MM.1S (cell line): ENCODE measurements at places on chromosomes 6 and 20.

DNA sequence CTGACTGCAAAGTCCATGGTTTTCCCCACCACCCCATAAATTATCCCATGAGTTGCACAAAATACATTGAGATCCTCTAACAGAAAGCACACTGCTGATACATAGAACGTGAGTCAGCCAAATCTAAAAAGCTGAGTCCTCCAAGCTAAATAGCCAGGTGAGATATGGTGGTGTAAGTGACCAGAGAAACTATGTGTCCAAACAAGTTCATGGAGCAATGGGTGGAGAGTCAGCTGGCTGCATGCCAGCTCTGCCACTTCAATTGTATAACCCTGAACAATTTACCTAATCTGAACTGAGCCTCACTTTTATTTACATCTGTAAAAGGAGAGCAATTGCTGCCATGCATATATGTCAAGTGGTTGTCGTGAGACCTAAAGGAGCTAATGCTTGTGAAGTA, 9.7 kb downstream of the SNAP25 start:
- DNase-seq, result no peak

- DNase-seq, result no peak
Observed at GRCh38 chr6:125868252-125868651, 77.5 kb downstream of the NCOA7 start.

GRCh38 chr6:44072452-44072958, 54.7 kb downstream of the MRPL14 start:
- no peak for DNase-seq

GRCh38 chr6:340991-341827, 48.9 kb downstream of the DUSP22 start:
- no peak for DNase-seq

- no peak for DNase-seq
Observed at GRCh38 chr6:11206576-11206975, 25.9 kb downstream of the NEDD9 start.

- no peak for DNase-seq
Observed at GRCh38 chr6:12962529-12962928, 246.0 kb downstream of the PHACTR1 start.

- no peak for DNase-seq
Observed at GRCh38 chr20:10065154-10065833, 30.5 kb downstream of the ANKEF1 start.

GRCh38 chr6:161417717-161418462, 144.0 kb upstream of the AGPAT4 start:
- no peak for DNase-seq

DNA sequence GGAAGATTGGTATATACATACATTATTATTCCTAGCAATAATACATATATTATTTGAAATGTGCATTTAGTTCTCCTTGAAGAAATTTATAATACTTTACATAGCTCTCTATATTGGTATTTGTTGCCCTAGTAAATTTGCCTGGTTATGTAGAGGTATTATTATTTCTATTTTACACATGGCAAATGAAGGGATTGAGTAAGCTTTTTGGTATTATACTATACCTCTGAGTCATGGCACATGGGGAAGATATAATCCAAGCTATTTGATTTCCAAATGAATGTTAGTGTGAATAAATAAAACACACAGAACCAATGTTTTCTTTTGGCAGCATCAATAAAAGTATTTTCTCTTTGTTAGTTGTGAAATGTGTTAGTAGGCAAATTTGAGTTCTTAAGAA, 409.6 kb upstream of the SLC35B3 start:
- DNase-seq, result no peak

DNA sequence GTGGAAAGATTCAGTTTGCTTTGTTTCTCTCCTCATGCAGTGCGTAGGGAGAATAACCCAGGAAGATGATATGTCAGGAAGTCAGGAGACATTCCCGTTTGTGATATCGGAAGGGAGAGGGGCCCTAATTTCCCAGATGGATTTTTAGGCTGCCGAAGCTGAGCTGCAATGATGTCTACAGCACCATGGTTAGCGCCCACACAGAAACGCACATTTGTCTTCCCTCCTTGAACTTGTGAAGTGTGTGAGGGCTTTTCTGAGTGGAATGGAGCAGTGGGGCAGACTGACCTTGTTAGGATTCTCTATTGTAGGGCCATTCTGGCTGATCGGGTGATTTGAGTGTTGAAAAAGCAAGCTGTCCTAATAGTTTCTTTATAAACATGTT, 191.3 kb upstream of the ARG1 start:
- DNase-seq, result no peak

GRCh38 chr6:436308-437036, 44.9 kb downstream of the IRF4 start:
- DNase-seq, result no peak

DNA sequence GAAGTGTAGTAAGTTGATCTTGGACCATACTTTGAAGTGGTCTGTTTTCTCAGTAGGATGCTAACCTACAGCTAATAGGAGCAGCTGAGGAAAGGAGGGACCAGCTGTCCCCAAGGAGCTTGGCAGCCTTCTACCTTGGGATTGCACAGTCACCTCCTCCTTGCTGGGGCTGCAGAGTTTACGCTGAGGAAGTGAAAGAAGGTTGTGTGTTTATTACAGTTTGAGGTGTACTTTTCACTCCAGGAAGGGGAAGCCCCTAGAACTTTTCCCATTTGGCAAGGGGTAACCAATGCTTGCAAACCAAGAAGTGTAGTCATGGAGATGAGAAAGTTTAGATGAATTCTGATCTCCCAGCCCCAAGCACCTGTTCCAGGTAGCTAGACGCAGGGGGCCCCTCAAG, 58.8 kb downstream of the BMP6 start:
- no peak for DNase-seq

DNA sequence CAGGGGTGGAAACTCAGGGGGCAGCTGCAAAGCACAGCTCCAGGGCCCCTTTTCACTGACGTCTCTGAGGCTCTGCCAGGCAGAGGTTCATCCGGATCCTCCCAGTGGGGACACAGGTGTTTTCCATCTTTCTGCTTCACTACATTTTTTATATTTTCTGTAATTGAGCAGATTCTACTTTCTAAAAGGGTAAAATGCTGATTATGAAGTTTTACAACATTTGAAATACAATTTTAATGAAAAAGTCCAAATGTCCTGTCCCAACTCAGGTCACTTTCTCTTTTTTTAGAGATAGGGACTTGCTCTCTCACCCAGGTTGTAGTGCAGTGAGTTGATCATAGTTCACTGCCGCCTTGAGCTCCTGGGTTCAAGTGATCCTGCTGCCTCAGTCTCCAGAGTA, 41.9 kb downstream of the HLA-A start:
- no peak for DNase-seq

DNA sequence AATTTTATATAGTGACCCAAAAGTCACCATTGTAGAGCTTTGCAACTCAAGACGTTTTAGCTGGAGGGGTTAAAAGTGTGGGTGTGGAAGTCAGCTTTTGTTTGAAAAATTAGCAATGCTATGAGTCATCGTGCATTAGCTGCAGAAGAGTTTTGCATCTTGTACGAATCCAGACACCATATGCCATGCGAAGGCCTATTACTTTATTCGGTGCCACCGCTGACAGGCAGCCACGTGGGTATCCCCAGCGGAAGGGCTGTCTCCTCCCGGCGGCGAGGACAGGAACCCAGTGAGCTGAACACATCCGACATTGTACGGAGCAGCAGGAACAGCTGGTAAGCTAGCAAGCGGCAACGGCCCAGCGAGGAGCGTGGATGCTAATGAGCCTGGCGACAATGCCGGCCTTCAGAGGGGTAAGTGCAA, 84.4 kb downstream of the INSM1 start:
- no peak for DNase-seq

- DNase-seq, result peak; percentile 40
Observed at GRCh38 chr6:135537741-135538301, 40.3 kb upstream of the AHI1 start.

- no peak for DNase-seq
Observed at GRCh38 chr6:9628819-9629218, 786.1 kb downstream of the TFAP2A start.

- DNase-seq, result no peak
Observed at GRCh38 chr20:62899633-62900051, 26.7 kb downstream of the DIDO1 start.

DNA sequence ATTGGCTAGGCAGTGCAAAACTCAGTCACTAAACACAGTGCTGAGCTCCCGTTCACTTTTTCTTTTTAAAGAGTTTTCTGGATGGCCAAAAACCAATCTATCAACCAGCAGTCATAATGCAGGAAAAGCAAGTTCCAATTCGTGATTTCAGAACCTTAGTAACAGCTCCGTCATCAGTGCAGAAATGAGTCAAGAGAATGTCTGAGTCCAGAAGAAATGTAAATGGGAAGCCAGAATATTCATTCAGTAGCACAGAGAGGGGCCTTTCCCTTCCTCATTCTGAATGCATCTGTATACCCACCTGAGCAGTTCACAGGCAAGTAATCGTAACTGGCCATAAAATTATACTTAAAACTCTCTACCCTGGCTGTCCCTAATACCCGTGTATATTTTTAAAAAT, 20.4 kb downstream of the HUS1B start:
- DNase-seq, result no peak

DNA sequence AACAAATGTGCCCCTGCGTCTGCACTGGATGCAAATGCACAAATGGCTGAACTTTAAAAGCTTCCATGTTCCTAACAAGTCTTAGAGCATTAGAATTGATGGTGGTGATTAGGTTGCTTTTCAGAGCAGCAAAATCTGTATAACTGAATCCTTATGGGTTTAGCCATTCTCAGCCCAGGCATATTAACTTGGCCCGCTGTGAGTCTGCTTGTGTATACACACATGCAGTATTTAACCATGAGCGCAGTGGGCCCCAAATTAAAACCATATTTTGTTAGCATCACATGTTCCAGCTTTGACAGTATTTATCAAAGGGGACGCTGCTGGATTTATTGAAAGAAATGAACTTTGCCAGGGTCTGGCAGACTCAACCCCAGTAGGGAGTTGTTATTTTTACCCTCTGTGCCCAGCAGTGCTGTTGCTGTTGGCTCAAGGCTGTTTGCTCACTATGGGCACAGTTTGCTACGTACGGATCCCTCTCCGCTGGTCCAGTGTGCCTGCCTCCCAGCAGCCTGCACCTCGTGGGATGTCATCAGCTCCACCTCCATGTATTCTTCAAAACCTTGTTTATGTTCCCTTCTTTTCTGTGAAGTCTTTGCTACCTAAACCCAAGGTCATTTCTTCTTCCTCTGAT, 144.7 kb downstream of the QRSL1 start:
- DNase-seq, result no peak

DNA sequence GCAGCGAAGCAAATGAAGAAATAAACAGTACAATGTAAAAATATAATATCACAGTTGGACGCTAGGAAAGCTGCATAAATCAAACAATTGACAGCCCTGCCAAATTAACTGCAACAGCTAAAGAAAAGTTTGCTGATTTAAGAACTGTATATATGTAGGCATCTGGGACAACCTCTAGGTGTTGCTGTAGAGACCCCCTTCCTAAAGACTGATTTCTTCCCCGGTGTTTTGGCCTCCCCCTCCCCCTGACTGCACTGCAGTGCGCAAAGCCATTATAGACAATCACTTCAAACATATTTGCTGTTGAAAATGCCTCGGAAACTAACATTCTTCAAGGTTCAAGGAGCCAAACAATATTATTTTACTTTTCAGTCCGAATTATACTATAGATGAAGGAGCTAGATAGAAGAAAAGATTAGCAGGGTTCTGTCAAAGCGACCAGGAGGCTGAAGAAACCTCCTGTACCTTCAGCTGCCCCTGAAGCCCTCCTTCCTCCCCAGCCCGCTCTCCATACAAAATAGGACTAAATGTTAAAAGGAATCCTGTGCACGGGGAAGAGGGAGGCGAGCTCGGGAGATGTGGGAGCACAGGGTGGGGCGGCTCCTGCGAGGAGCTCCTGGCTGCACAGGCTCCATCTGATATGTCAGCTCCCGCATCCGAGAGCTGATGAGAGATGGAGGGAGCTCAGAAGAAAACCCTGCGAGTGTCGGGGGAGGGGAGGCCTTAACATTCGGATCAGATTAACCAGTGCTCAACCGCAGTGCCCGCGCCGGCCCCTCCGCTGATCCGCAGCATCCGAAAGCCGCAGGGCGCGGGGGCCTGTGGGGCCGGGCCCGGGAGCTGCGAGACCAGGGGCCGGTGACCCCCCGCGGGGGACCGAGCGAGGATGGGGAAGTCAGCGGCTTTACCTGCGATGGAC, 822 bp downstream of the ELOVL4 start:
- DNase-seq, result peak; percentile 50

- no peak for DNase-seq
Observed at GRCh38 chr6:170429450-170429849, 122.9 kb downstream of the FAM120B start.

- peak; percentile 97 for DNase-seq
Observed at GRCh38 chr20:5078399-5078958, 41.3 kb downstream of the PCNA start.

DNA sequence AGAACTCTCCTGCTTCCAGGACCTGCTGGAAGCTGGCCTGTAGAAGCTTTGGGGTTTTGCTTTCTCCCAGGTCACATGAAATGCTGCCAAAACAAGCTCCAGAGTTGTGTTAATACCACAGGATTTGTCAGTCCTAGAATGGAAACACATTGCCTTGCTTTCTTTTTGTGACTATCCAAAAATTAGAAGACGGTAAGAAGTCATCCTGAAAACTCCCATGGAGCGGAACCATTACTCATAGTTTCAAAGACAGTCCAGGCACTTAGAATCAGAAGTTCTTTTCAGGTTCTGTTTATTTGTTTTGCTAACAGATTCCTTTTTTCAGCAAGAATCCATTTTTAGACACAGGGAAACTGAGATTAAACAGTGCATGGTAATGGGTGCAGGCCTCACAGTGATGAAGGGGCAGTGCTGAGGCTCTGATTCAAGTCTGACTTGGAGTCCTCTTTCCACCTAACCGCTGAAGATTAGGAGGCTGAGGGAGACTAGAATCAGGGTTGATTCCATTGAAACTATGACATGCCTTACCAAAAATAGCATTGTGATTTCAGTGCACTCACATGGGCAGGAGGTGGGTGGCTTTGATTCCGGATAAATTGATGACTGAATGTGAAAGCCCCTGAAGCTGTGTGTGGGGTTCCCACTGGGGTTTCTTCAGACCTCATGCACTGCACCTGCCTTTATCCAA, 72.2 kb upstream of the NAA20 start:
- DNase-seq, result no peak

GRCh38 chr6:34044945-34045595, 100.8 kb downstream of the GRM4 start:
- peak; percentile 10 for DNase-seq

- no peak for DNase-seq
Observed at GRCh38 chr6:20186981-20187380, 25.3 kb downstream of the MBOAT1 start.

GRCh38 chr20:50425076-50425475, 85.1 kb upstream of the PTPN1 start:
- DNase-seq, result no peak

DNA sequence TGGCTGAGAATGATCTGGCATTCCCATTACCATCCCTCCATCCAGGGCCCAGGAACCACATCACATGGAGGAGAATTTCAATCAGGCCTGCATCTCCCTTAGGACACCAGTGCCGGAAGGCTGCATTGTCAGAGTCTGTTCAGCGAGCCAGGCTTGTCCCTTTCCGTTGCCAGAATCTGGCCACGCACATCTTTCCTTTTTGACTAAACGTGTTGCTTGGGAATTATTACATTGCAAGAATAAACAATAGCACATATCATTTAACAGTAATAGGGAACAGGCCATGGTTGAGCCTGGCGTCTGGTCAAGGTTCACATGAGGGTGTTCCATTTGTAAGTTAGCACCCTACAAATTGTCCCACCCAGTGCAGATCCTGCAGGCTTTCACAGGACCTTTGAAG, 42.8 kb downstream of the SOBP start:
- no peak for DNase-seq
